ENCODE measurements at places on chromosomes 6 and 20. TPM values are rescaled to one million over a fixed set of nuclear protein-coding genes. Genes with fewer than 3 reads are reported as not detected.

The XKR7 gene
- 0.05 TPM for total RNA-seq

The TMEM170B gene
- 2.9 TPM for total RNA-seq

The OLIG3 gene
- not detected for total RNA-seq

The KHDC1L gene
- total RNA-seq, result not detected

The DDX43 gene
- total RNA-seq, result 0.94 TPM

The EYA2 gene
- total RNA-seq, result 15.3 TPM

The KCNG1 gene
- total RNA-seq, result 22.4 TPM

The LTA gene
- not detected for total RNA-seq

The WFDC5 gene
- total RNA-seq, result 0.78 TPM

The PPP1R14C gene
- 0.52 TPM for total RNA-seq

- DNase-seq, result no peak
These were observed 552.5 kb downstream of the HAO1 start for GRCh38 chr20:7387638-7388193.

GRCh38 chr20:48986899-48987298 lies 59.2 kb upstream of the CSE1L start:
- DNase-seq, result no peak

- no peak for DNase-seq
These were observed 18.8 kb upstream of the OLIG3 start for GRCh38 chr6:137512757-137513605.

GRCh38 chr20:57658833-57659516 lies 38.7 kb upstream of the ZBP1 start:
- DNase-seq, result peak; percentile 34

GRCh38 chr20:62370115-62370806 lies 3.1 kb upstream of the LAMA5 start:
- DNase-seq, result no peak

DNA sequence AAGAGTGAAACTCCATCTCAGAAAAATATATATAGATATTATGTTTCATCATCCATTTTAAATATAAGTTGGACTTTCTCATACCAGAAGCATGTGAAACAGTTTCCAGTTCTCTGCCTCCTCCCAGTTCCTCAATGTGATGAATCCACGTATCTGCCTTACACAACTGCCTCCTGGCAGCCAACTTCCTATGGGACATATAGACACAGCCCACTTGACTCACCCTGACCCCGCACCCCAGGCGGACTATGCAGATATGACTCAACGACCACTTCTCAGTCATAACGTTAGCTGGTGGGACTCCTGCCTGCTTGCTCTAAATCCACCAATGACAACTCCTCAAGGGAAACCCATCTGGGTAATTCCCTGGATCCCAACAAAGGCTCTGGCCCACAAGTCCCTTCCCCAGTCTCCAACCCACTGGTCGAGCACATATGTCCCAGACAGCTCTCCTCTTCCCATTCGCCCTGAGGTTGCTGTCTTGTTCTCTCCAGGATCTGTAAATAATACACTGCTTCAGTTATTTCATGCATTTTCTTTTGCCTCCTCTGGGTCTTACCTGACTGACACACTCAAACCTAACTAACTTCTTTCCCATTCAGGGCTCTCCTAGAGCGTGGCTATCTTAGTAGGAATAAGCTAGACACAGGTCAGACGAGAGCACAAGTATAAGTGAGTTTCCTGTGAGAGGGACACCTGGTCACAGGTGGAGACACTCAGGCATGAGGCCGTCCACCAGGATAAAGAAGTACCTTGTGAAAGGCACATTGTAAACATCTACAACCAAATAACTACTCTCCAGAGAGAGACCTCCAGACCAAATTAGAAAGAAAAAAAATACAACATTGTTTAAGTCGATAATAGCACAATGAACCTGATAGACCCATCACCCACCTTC lies 548.5 kb downstream of the CD83 start:
- DNase-seq, result no peak

- DNase-seq, result no peak
These were observed 23.8 kb downstream of the FKBP5 start for GRCh38 chr6:35664945-35665344.

DNA sequence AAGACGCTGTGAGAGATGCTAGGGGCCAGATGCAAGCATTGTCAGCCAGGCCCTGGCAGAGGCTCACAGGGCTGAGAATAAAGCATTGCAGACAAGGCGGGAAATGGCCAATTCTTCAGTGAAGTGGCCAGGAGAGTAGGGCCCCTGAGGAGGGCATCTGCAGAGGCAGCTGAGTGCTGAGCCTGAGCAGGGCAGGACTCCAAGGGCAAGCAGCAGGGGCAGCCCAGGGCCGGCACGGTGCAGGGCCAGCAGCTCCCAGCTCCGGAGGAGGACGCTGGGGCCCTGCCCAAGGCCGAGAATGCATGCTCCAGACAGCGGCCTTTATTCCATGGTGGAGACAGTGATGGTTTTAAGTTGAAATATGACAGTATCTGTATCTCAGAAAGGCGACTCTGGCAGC lies 305.5 kb downstream of the FOXC1 start:
- no peak for DNase-seq

DNA sequence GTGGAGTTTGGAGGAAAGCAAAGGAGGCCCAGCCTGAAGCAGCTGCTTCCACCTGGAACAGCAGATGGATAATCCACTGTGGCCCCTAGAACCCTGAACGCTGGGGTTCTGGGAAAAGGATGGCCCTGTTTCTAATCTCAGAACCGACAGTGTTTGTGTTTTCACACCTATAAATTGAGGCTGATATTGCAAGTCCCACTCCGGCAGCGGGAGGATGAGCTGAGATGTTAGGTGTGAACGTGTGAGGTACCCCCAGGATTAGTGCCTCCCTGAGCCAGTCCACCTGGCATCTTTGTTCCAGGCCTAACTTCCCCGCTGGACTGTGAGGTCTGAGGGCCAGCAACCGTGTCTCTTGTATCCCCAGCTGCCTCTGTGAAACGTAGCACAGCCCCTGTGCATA lies 7.8 kb upstream of the CDH4 start:
- no peak for DNase-seq

GRCh38 chr6:35359744-35360348 lies 17.5 kb downstream of the PPARD start:
- no peak for DNase-seq

DNA sequence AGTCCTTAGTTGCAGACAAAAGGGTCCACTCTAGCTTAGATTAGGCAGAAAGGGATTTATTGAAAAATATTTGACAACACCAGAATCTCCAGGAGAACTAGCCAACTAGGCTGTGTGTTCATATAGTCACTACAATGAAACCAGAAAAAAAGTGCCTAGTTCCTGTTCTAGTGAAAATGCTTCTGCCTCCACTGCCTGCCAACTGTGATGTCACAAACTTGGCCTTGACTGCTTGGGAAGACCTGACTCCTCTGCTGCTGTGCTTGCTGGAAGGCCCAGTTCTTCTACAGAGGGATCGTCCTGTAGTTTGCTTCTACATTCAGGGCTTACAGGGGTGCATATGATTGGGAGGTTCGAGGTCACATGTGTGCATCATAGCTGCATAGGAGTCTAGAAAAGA lies 40.3 kb upstream of the XRN2 start:
- DNase-seq, result no peak

DNA sequence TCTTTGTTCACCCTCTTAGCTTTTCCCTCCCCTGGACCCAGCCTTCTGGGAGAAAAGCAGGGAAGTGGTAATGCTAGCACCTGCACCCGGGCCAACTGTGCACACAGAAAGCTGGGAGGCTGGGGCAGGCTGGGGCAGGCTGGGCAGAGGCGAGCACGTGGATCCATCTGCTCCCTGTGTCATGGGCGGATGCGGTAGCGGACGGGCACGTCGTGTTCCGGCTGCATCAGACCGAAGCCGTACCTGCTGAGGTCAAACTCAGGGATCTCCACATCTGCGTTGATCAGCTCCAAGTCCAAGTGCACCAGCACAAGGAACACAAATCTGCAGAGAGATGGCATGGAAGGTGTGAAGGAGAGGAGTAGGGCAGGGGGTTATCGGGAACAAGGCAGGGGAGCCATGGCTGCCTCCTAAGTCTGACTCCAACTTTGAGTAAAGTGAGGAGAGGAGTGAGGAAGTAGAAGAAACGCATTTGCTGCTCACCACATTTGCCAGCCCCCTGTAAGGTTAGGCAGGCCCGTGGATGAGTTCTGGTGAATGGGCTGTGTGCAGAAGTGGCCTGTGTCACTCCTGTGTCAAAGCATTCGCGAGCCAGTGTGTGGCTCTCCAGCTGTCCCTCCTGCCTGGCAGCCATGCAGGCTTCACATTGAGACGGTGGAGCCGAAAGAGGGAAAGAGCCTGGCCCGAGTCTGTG lies 25.4 kb upstream of the KCNB1 start:
- DNase-seq, result no peak

GRCh38 chr6:131116755-131117360 lies 18.4 kb upstream of the AKAP7 start:
- DNase-seq, result no peak

DNA sequence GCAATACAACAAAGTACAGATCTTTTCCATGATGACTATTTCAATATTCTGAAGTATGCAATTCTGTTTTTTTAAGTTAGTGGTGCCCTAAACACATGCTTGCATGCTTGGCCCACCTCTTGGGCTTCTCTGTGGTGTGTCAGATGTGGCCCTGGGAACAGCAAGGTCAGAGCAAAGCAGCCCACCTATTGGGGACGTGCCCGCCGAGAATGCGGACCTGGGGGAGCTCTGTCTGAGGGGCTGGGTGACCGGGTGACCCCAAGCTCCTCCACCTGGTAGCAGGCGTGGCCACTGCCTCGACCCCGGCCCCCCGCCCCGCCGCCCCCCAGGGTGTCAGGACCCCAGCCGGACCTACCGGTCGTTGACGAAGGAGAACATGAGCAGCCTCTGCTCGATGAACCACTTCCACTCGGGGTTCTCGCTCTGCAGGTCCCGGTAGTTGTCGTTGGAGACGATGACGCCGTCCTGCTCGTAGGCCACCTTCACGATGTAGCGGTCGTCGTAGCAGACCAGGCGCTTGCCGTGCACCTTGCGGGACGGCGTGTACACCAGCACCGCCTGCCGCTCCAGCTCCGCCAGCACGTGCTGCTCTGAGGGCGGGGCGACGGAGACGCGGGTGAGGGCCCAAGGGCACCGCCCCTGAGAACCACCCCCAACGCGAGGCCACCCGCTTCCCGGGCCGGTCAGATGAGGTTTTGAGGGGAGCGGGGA lies 28.3 kb downstream of the ZC3H12D start:
- DNase-seq, result no peak

DNA sequence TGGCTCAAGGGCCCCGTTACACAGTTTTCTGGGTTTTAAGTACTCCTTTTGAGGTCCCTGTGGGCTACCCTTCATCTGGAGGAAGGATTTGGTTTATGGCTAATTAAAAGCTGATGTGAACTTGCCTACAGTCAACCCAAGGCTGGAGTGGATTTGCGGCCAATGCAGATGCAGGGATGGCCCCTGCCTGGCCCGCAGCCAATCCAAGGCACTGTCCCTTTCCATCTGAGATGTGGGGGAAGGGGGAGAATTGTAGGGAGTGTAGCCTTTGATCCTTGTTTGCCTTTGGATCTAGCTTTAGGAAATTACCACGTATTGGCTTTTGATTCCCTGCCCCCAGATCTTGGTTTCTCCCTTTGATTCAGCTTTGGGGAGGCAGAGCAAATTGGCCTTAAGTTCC lies 128.0 kb upstream of the GGTLC1 start:
- no peak for DNase-seq

DNA sequence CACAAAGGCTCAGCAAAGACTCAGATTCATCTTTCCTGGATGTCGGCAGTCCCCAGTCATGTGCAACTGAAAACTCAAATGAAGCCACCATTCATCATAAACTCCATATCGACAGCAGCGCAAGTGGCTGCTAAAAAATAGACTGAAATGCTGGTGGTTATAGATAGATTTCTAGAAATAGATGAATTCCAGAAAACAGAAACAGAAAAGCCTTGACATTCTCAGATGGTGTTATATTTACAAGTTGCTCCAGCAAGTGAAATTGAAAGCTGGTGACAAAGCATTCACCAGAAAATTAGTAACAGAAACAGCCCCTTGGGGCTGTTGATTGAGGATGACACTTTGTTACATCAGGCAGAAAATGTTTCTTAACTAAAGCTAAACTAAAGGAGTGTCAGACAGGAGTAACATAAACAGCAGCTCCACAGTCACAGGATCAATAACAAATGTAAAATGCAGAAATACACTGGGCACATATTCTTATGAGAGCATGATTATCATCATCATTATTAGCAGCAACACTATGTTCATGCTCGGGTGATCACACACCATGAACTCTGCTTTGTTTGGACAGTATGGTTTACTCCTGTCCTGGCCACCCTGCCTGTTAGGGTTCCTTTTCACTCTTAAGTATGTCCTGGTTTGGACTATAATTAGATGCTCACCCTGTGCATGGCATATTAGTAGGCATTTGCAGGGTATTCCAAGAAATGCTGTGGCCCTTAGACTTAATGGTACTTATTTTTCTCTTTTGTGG lies 36.4 kb upstream of the SLC35F1 start:
- no peak for DNase-seq

- DNase-seq, result no peak
These were observed 156.9 kb upstream of the ZFP64 start for GRCh38 chr20:52348434-52348833.

DNA sequence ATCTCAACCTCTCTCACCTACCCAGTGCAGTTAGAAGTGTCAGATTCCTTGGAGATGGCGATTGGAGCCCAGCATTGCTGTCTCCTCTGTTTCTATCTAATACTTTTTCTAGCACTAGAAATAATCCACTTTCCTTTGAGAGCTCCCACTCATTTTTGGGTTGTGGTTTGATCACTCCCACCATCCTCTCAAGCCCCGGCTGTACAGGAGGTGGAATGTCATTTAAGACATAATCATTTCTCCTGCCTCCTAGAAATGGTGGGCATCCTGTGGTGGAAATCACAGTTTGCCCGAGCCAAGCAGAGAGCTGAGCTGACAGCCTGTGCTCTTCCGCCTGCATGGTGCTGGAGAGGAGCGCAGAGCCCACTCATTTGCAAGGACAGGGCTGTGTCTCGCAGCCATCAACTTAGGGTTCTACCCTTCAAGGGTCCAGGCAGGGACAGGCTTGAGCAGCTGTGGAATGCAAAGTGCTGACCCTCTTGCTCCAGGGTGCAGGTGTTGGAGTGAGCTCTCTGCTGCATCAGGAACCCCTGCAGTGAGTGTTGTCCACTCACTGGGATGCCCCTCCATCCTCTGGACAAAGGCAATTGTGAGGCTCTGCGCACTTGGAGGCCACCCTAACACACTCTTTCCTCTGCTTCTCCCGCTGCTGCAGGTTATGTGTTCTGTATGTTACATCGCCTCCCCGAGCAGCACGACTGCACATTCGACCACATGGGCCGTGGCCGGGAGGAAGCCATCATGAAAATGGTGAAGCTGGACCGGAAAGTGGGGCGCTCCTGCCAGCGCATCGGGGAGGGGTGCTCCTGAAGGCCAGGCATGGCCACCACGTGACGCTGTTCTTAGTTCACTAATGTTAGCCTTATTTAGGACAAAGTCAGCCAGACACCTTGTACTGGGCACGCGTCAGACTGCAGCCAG lies 332.3 kb downstream of the ZFAND3 start:
- DNase-seq, result no peak

GRCh38 chr6:35445691-35446090 lies 6.4 kb upstream of the FANCE start:
- DNase-seq, result no peak

- DNase-seq, result no peak
These were observed 616.2 kb downstream of the EPM2A start for GRCh38 chr6:145119081-145119480.

- no peak for DNase-seq
These were observed 121.1 kb downstream of the PDE7B start for GRCh38 chr6:135972586-135972985.

- no peak for DNase-seq
These were observed 166.5 kb downstream of the BCKDHB start for GRCh38 chr6:80272988-80273387.

GRCh38 chr6:106381223-106381622 lies 20.7 kb downstream of the CRYBG1 start:
- no peak for DNase-seq

GRCh38 chr20:11754451-11754850 lies 163.2 kb upstream of the BTBD3 start:
- no peak for DNase-seq
